ENCODE measurements at places on chromosomes 12 and 14.

- DNase-seq, result peak; percentile 68
These were observed 65.4 kb downstream of the DACT1 start for GRCh38 chr14:58703161-58703506.

- no peak for DNase-seq
These were observed 341 bp downstream of the ZNF10 start for GRCh38 chr12:133130808-133131128.

GRCh38 chr12:123120452-123121166, 30.3 kb downstream of the PITPNM2 start:
- no peak for DNase-seq

- no peak for DNase-seq
These were observed 185.0 kb downstream of the DPF3 start for GRCh38 chr14:72708708-72709475.

- DNase-seq, result no peak
These were observed 64.4 kb downstream of the TTLL5 start for GRCh38 chr14:75725481-75725880.

- DNase-seq, result peak; percentile 51
These were observed 730 bp downstream of the CLSTN3 start for GRCh38 chr12:7130701-7131501.
